ENCODE measurements at places on chromosomes 3 and 15. TPM values are rescaled to one million over a fixed set of nuclear protein-coding genes. Genes with fewer than 3 reads are reported as not detected.

DNA sequence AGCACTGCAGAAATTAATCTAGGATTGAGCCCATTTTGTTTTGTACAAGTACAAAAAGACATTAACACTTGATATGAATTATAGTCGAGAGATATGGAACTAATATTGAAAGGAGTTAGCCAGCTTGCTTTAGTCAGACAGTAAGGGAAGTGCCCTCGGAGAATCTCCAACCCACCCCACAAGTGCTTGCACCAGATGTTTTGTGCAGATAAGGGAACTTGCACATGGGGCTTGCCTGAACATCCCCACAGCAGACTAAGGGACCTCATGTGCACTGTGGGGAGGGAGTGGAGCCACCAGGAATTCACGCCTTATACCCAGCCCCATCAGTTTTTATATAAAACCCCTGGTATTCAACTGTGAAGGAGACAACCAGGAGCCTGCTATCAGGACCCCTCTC, 122.3 kb downstream of the EFHB start:
- DNase-seq = no peak

DNA sequence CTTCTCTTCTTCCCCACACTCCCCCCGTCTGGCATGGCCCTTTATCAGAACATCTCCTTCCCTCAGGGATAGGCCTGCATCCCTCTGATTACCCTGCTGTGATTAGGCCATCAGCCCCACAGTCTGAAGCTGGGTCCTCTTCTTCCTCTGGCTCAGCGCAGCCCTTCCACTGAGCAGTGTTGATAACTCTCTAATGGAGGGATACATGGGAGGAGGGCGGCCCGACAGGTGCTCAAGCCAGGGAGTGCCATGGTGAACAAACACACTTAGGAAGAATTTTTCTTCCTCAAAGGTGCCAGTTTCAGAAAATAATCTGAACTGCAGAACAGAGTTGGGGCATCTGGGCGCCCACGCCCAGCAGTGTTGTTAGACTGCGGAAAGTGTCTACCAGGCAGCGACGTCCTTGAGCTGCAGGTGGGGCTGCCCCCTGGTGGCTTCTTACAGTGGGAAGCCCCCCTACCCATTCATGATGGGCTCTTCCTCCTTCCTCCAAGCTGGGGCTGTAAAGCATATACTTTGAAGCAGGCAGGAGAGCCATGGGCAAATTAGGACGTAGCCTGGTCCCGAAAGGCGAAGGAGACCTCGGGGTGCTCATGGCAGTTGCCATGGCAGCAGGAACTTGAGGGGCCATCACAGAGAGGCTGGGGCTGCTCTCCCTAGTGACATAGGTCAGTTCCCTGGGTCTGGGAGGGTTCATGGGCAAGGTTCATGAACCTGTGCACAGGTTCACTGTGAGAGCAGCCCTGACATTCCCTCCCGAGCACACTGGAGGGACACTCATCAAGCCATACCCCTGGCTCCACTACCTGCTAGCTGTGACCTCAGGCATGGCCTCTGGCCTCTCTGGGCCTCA, 33.2 kb upstream of the NR2C2 start:
- DNase-seq = no peak

- no peak for DNase-seq
Observed at GRCh38 chr3:105613120-105613519, 246.4 kb downstream of the ALCAM start.

- no peak for DNase-seq
Observed at GRCh38 chr3:175121225-175121624, 262.1 kb downstream of the NAALADL2 start.

DNA sequence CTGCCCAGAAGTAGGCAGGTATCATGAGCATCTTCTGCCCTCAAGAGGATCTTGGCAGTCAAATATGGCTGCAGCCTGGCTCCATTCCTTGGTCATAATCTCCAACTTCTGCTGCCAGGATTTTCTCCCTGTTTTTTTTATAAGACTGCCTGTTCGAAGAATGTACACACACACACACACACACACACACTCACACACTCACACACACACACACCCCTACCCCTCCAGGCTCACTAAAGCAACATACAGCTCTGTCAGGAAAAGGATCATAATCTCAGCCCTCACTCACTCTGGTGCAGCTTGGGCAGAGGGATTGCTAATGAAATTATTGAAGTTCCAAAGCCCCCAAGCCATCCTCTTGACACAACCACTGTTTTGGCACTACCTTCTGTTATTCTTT, 129.2 kb upstream of the BFSP2 start:
- DNase-seq = no peak

The EIF1B gene
- 30.9 TPM for total RNA-seq

The GOLGA6B gene
- total RNA-seq = 0.22 TPM
